ENCODE measurements at places on chromosomes 3 and 15.
A peak's percentile ranks its signal among the peaks of the same experiment; 100 is the strongest.

- DNase-seq = no peak
These were observed 175.6 kb downstream of the AKAP13 start for GRCh38 chr15:85555875-85556617.

- no peak for DNase-seq
These were observed 656.3 kb downstream of the ZNF385D start for GRCh38 chr3:21094686-21095085.

DNA sequence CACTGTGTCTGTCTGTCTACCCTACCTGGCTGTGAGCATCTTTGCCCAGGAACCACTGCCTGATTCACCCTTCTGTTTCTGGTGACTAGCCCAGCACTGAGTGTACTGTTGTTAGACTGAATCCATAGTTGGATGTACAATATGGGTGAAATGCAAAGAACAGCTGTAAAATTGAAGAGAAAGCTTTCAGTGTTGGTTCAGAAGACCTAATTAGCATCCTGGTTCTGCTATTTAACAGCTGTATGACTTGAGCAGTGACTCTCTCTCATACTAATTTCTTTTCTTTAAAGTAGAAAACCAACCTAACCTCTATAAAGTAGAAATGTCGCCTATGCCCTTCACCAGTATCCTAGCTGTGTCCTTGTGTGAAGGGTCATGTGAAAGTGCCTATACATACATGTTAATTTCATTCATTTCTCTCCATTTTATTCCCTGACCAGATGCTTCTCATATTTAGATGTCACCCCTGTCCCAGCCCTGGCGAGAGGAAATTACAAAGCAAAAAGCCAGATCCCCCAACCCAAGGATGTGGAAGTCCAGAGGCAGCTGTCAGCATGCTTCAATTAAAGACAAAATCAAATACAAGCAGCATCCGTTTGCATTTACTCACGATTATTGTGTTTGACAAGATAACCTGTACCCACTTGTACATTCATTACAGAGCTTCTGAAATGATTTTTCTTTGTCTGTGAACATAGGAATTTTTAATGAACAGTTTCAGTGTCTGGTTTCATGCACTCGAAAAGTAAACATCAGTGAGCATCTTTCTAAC lies 305.7 kb upstream of the ICE2 start:
- DNase-seq = no peak

- no peak for DNase-seq
These were observed 179.4 kb downstream of the GBE1 start for GRCh38 chr3:81581966-81582599.

DNA sequence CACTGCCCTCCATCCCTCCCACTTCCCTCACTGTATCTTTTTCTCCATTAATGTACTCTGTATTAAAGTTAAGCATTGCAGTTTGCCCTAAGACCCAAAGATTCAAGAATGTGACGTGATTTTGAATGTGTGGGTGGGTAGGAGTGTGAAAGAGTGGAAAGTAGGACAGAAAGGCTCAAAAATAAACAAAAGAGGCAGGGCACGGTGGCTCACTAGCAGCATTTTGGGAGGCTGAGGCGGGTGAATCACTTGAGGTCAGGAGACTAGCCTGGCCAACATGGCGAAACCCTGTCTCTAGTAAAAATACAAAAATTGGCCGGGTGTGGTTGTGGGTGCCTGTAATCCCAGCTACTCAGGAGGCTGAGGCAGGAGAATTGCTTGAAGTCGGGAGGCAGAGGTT lies 18.4 kb downstream of the TFRC start:
- DNase-seq = no peak

GRCh38 chr3:101458387-101458786 lies 54.6 kb downstream of the SENP7 start:
- no peak for DNase-seq

- no peak for DNase-seq
These were observed 40.5 kb downstream of the DPPA2 start for GRCh38 chr3:109275702-109276293.

DNA sequence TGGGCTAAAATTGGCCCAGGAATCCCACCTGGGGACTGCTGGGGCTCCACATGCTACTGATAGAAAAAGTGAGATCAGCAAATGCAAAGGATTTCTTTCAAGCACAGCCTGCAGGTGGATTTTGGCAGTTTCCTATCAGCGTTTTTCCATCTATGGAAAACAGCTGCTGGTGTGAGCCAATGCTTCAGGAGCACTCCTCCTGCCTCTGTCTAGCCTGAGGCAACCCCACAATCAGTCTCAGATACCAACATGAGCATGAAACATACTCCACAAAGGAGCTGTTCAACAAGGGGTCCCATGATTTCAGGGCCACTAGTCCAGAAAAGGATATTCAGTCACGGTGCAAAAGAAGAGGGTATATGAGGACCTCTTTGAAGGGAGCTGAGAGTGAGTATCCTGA lies 311.5 kb upstream of the THBS1 start:
- DNase-seq = no peak

DNA sequence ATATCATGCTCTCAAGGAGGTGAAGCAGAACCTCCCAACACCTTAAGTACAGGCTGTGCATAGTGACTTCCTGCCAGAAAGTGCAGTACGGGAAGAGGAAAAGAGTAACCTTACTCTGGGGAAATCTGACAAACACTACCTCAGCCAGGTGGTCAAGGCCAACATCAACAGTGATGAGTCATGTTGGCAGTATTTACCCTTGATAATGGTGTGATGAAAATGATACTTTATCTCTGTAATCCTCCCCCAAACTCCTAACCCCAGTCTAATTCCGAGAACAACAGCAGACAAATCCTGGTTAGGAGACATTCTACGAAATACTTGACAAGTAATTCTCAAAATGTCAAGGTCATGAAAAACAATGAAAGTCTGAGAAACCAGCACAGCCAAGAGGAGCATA lies 26.5 kb downstream of the ANKDD1A start:
- no peak for DNase-seq

DNA sequence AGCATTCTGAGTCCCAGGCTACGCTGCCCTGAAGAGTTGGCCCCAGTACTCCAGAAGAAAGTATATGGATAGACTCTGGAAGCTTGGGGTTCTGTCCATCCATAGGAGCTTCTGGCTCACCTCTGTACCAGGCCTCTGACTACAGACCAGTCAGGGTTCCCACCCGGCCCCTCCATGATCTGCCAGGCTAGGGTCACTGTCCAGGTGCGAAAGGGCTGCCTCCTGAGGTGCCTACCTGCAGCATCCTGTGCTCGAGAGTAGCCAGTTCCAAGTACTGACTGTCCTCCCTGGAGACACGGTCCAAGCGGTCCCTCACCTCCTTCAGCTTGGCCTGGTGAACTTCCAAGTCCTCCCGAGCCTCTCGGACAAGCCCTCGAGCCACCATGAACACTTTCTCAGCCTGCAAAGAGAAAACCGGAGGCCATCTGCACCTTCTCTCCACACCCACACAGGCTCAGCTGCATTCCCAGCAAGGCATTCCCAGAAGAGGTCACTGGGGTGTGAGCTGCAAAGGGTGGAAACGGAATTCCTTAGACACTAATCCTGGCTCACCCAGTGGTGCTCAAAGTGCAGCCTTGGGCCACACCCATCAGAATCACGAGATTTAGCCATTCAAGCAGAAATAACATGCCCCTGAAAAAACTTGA lies 3.7 kb upstream of the PLXNB1 start:
- DNase-seq = no peak

DNA sequence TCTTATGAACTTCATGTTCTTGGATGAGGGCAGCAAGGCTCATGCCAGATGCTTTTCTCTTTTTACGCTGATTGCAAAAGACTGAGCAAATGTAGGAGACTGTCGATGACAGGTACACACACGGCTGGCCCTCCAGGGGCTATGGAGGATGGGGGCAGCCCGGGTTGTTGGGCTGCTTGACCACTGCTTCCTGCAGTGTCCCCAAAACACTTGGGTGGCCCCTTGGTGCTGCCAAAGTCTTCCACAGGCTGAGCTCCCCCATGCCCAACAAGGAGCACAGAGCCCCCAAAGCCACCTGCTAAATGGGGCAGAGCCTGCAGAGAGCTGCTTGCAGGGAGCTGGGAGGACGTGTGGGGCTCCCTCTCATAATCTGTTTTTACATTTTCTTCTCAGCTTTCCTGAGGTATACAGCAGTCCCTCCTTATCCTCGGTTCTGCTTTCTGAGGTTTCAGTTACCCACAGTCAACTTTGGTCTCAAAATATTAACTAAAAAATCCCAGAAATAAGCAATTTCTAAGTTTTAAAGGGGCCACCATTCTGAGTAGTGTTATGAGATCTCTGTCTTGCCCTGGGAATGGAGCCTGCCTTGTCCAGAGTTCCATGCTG lies 7.3 kb downstream of the PRR23E start:
- DNase-seq = no peak

DNA sequence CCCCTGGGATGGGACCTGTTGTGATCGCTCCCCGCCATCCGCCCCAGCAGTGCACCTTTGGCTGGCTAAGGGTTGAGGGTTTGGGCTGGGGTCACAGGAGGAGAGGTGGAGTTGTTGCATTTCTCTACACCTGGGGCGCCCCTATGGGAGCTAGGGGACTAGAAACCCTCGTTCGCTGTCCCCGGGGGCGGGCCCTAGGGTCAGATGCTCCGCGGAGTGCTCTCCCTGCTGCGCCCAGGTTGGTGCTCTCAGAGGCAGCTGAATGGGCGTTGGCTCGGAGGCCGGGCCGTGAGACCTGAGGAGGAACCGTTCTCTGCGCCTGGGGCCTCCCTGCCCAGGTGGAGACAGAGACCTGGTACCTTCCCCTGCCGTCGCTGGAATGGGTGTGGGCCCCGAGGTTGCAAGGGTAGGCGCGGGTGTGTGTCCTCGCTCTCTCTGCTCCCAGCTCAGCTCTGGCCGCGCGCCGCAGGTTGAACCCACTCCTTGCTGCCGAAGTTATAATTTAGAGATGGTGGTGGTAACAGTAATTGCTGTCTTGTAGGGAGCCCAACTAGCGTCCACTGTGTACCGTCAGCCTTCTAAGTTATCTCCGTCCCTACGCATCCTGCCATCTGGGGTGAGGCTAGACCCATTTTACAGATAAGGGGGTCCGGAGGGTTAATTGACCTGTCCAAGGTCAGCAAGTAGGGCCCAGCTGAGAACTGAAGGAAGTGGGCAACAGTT lies 965 bp downstream of the FLNB start:
- DNase-seq = peak; percentile 42

DNA sequence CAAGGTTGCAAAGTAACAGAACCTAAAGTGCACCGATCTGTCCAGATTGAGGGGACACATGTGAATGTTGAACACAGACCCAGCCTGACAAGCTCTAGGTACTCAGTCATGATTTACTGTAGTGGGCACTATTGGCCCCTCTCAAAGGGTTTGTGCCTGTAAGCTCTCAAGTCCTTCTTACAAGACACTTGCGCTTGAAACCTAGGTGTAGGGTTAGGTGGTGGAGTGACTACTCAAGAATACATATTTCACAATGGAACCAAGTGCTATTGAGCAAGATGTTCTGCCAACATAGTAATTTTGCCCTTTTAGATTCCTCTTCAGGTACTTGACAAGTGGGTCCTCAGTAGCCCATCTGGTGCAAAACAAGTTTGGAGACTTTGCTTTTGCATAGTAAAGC lies 169.9 kb downstream of the AKAP13 start:
- no peak for DNase-seq

GRCh38 chr3:130950124-130950523 lies 56.2 kb downstream of the ATP2C1 start:
- DNase-seq = no peak

DNA sequence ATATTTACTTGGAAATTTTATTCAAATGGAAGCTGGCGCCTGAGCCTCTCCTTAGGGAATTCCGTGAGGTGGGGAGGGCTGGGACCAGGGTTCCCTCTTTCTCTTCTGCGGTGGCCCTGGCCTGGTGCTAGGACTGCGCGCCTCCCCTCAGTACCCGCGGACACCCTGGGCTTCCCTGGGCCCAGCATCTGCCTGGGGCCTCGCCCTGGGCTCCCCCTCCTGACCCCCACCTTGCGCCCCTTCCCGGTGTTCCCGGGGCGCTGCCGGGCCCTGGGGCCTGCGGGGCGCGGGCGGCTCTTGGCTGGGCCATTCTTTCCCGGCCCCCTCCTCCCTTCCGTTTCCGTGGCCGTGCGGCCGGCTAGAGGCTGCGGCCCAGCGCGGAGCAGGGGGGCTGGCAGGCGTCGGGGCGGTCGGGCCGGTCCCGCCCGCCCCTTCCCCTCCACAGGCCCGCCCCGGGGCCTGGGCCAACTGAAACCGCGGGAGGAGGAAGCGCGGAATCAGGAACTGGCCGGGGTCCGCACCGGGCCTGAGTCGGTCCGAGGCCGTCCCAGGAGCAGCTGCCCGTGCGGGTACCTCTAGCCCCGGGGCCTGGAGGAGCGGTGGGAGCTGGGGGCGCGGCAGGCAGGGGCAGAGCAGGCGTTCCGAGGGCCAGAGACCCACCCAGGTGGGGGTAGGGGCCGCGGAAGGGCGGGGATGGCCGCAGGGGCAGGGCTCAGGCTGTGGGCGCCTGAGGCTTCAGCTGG lies at the start of gene FES:
Gene FES (plus strand): TSS at position 529 of the 743 bp plus-strand sequence. CDS start 542 bp downstream, outside the sequence.
- no peak for DNase-seq

DNA sequence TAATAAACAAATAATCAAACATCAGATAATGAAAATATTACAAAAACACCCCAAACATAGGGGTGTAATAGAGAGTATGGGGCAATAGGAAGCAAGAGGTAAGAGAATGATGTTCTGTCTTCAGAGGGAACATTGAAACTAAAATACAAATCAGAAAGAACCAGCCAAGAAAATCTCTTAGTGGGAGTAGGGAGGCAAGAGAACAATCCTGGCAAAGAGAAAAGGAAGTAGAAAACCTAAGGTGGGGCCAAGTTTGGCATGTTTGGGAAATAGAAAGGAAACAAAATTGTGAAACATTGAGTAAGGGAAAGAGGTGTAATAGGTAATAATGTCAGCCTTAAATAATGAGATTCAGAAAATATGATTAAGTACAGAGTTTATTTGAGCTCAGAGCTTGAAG lies 467.1 kb downstream of the RBMS3 start:
- DNase-seq = no peak

GRCh38 chr3:154971771-154972326 lies 108.3 kb upstream of the MME start:
- DNase-seq = no peak

- DNase-seq = no peak
These were observed 61.2 kb downstream of the ARHGEF26 start for GRCh38 chr3:154182322-154182922.

DNA sequence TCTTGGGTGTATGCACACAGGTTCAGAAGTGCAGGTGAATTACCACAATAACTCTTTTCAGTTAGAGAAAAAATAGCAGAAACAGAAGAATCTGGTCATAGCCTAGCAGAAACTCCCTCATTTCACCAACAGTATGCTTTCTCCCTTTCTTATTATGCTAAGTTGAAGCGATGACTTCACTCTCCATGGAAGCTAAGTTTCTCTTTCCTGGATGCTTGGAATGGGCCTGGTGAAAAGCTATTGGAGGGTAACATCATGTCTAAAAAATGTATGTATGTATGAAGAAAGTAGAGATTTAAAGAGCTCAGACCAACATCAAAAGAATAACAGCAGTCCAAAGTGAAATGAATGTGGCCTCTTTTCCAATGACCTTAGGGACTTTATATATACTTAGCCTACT lies 145.5 kb downstream of the TIGIT start:
- DNase-seq = no peak

- DNase-seq = peak; percentile 12
These were observed 17.6 kb upstream of the ALDH1L1 start for GRCh38 chr3:126197854-126198584.

All from stimulated activated CD4-positive, alpha-beta T cell treated with anti-CD3 and anti-CD28 coated beads, TNF-alpha, amount 100 ng/mL, for 24 hours (primary cell).